ENCODE measurements at places on chromosomes 16 and 17. TPM values are rescaled to one million over a fixed set of nuclear protein-coding genes. Genes with fewer than 3 reads are reported as not detected.
A peak's percentile ranks its signal among the peaks of the same experiment; 100 is the strongest.

DNA sequence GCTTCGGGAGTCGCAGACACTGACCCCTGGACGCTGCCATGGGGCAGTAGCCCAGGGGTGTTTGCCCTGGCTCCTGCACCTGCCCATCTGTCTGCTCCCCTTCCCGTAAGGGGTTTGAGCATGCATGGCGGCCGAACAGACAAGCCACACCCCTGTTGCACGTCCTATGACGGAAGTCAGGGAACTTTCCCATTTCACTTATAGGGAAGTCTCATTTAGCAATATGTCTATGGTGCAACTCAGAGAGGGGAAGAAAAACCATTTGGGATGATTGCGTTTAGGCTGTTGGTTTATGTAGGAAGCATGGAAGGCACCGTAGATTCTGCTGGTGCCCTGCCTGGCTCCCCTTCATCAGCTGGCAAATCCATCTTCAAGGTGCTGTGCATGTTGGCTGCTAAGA, 112.5 kb downstream of the HAPSTR1 start:
- DNase-seq = no peak
- no peak overlapping the region for H3K4me3 ChIP-seq
- H3K27me3 ChIP-seq = no peaks in the 10 kb centered on the region
- H3K4me1 ChIP-seq = no peaks in the 10 kb centered on the region
- H3K36me3 ChIP-seq = no peaks in the 10 kb centered on the region

DNA sequence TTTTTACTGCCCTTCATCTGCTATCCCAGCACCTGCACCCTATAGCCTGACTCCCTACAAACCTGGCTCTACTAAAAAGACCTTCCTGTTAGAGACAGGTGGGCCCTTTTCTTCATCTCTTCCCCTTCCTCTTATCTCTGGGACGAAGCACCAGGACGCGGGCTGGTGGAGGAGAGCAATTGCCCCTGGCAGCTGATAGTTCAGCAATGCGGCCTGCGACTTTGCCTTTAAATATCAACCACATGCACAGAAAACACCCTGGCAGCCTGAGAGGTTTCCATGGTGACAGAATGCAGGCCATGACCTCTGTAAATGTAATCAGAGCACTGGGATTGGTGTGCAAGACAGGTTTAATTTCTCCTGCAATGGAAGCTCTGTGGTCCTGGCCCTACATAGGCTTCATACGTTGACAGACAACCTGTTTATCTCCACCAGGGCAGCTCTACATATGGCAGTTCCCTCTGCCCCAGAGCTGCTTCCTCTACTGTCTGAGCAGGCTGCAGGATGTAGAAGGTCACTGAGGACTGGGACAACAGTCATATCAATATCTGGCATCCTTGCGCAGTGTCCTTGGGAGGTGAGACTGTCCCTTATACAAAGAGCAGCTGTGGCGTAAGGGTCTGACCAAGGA, 10.0 kb upstream of the SKAP1 start:
- H3K27me3 ChIP-seq = 0 out of 2 replicates have a peak, but pooled peaks cover 1% of the 10 kb centered on the region
- H3K27ac ChIP-seq = no peak overlapping the region
- H3K4me3 ChIP-seq = no peak overlapping the region
- no peaks in the 10 kb centered on the region for H3K36me3 ChIP-seq

- H3K36me3 ChIP-seq = no peaks in the 10 kb centered on the region
- DNase-seq = no peak
- H3K4me3 ChIP-seq = no peak overlapping the region
- H3K4me1 ChIP-seq = no peaks in the 10 kb centered on the region
Measured at GRCh38 chr17:73533127-73533526, 111.1 kb downstream of the SDK2 start.

GRCh38 chr16:88747588-88748301, 37.3 kb downstream of the PIEZO1 start:
- peak; percentile 80 for DNase-seq
- peaks cover 4% of the 10 kb centered on the region for H3K4me1 ChIP-seq
- no peaks in the 10 kb centered on the region for H3K27me3 ChIP-seq
- H3K36me3 ChIP-seq = no peaks in the 10 kb centered on the region
- H3K27ac ChIP-seq = no peak overlapping the region
- H3K4me3 ChIP-seq = no peak overlapping the region

The PPY gene
- total RNA-seq = not detected

Data from Caco-2 (cell line).